GM10248 (cell line): ENCODE measurements at places on chromosomes 5 and 9.

GRCh38 chr5:32837211-32837610, 126.1 kb downstream of the NPR3 start:
- no peak for DNase-seq

DNA sequence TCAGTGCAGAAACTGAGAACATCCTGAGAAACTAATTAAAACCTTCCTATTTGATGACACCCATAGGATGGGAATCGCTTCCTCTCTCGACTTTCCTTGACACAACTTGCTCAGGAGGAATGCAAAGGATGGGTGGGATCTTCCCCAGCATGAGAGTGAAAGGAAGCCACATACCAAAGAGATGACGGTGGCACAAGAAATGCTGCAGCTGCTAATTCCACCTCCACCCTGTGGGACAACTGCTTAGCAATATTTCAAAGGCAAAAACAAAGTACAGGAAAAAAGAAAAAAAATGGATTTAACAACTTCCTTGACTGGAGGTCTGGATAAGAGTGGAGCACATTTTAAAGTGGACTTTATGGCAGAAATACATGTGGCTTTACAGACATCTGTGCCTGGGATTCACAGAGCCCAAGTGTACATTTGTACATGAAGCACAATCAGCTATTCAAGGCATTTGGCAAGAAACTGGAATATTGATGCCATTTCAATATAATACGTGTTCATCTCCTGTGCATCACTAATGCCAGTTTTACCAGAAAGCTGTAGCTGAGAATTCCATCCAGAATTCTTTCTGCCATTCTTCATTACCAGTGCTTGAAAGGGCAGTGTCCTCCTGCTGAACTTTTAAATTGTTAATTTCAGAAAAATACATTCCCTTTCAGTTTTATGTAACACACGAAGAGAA, 359.2 kb upstream of the ACTBL2 start:
- DNase-seq, result no peak

- DNase-seq, result no peak
These were observed 21.1 kb downstream of the ECPAS start for GRCh38 chr9:111463048-111463447.

- peak; percentile 14 for DNase-seq
These were observed 123.0 kb downstream of the C9orf50 start for GRCh38 chr9:129497813-129498450.

GRCh38 chr5:175230299-175230698, 213.7 kb downstream of the DRD1 start:
- no peak for DNase-seq

DNA sequence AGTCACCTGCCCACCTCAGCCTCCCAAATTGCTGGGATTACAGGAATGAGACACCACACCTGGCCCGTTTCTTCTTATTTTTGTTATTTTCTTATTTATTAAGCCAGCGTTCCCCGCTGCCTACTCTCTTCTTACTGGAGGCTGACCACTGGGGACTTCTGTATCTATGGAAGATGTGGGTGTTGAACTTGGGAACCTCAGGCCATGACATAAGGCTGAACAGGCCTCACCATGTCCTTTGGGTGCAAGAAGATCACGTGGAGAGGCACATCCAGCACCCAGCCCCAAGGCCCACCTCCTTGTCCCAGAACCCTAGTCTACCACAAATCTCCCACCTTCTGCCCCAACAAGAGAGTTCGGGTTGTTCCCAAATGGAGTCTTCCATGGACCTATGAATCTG, 59.4 kb upstream of the NEK6 start:
- DNase-seq, result no peak

- no peak for DNase-seq
These were observed 15.9 kb downstream of the ENG start for GRCh38 chr9:127838375-127839078.

- DNase-seq, result peak; percentile 92
These were observed 13.3 kb downstream of the TRIM7 start for GRCh38 chr5:181191526-181192336.

DNA sequence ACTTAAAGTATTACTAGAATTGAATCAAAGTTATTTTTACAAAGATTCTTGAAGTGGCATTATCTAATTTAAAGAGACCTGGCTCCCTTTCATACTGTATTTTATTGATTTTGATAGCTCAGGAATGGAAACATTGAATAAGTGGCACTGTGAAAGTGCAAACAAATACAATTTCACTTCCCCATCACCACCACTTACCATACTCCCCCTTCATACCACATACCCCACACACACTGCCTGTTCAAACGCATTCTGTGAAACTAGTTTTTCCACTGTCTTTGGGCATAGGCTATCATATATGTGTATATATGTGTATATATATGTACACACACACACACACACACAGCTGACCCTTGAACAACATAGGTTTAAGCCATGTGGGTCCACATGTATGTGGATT, 62.1 kb upstream of the ATG10 start:
- DNase-seq, result peak; percentile 43

DNA sequence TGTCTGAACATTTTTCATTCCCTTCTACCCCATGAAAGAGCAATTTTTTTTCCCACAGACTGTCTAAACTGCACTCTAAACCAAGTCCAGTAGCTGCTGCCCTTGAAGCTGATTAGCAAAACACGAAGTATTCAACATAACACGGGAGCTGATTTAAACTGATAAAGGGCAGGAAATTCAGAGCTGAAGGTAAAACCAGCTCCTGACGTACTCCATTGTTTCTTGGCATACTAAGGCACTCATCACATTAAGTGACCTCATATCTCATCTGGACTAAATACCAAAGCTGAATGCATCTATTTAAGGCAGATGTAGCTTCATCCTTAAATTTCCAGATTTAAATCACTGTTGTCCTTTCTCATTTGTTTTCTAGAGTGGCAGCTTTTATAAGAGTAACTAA, 12.0 kb downstream of the GDF9 start:
- DNase-seq, result no peak

DNA sequence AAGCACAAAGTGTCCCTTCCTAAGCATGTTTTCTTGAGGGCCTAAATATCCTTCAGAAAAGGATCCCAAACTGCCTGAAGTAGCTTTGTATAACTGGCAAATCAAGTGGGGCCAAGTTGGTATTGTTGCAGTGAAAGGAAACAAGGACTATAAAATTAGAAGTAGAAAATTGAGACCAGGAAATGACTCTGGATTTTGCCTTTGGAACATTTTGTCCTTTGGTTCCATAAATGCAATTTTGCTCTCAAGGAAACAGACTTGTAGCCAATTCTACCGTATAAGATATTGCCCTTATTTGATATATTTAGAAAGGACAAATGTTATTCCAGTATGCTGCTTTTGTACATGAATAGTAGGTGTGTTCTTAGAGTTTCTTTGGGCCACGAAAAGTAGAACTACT, 34.4 kb downstream of the RABGAP1 start:
- no peak for DNase-seq

- DNase-seq, result no peak
These were observed 36.3 kb upstream of the DMRT1 start for GRCh38 chr9:805151-805550.
